Left colon (tissue), 2 donors: ENCODE measurements at places on chromosomes 6 and 20.

DNA sequence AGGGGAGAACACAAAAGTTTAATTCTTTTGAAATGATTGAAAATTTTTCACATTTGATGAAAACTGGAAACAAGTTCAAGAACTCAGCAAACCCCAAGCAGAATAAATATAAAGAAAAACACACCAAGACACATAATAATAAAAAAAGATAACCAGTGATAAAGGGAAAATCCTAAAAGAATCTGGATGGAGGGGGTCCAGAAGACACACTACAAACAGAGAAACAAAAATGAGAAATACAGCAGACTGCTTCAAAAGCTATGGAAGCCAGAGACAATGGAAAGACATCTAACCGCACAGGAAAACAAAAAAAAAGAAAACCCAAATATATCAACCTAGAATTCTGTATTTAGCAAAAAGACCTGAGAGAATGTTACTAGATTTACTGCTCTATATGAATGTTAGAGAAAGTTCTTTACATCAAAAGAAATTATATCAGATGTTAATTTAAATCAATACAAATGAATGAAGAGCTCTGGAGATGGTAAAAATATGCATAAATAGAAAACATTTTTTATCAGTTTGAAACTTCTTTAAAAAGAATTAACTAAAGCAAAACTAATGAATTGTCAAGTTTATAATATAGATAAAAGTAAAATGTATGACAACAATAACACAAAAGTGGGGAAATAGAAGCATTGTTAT, 310.7 kb upstream of the PREP start:
- no peak for DNase-seq

DNA sequence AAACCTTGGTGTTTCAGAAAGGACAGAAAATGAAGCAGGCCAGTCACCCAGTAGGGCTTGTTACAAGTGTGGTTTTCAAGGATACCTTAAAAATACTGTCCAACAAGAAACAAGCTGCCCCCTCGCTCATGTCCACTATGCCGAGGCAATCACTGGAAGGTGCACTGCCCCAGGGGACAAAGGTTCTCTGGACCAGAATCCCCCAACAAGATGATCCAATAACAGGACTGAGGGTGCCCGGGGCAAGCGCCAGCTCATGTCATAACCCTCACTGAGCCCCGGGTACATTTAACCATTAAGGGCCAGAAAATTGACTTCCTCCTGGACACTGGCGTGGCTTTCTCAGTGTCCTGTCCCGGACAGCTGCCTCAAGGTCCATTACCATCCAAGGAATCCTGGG, 6.6 kb upstream of the NT5DC1 start:
- DNase-seq = no peak

DNA sequence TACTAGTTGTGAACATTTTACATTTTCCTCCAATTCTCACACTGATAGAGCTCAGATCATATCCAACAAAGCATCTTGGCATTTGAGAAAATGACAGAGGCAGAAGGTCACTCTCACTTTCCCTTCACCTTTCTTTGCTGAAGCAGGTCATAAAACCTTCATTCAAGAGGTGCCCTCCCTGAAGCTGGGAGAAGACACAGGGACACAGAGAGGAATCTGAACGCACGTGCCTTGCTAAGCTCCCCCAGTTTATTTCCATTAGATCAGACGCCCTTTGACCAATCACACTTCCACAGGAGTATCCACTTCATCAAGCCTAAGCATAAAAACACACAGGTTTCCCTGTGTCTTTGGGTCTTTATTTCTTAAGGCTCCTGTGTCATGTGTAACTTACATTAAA, 9.2 kb upstream of the MBOAT1 start:
- DNase-seq = no peak

DNA sequence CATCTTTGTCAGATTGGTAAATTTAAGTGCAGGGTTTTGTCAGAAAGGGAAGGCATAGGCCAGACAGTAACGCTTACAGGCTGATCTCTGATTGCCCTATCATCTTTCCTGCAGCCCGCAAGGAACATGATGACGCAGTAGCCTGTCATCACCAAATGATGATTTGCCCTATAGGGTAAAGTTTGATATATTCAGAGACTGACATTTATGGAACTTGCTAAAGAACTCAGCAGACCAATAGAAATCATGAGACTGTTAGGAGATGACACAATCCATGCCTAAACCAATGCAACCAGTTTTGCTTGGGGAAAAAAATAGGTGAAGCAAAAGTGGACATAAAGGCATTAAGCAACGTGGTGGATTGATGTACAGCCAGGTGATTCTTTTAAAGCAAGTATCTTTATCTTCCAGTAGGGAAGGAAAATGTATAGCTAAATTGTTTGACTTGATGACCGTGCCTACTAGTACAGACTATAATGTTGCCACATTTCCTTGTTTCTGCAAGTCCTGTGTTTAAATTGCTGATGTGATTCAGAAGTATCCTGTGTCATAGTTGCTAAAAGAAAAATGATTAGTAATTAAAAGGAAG, 2.4 kb downstream of the NUS1 start:
- DNase-seq = no peak

GRCh38 chr6:62623846-62624532, 338.0 kb upstream of the KHDRBS2 start:
- no peak for DNase-seq

- no peak for DNase-seq
Observed at GRCh38 chr6:51559059-51559458, 528.4 kb downstream of the PKHD1 start.

DNA sequence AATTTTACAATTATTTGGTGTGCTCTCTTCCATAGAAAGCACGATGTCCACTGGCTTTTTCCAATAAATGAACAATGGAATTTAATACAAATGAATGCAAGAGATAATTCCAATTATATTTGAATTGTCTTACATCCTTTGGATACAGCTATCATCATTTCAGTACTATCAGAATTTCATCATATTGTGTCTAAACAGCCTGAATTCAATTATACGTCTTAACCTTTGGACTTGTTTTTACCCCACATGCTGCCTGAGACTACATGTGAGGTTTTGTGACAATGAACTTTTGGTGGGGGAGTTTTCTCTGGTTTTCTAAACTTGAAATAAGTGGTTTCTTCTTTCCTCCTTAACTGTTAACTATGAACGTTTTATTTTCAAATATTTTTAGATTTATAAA, 1176.0 kb downstream of the EPHA7 start:
- DNase-seq = no peak

DNA sequence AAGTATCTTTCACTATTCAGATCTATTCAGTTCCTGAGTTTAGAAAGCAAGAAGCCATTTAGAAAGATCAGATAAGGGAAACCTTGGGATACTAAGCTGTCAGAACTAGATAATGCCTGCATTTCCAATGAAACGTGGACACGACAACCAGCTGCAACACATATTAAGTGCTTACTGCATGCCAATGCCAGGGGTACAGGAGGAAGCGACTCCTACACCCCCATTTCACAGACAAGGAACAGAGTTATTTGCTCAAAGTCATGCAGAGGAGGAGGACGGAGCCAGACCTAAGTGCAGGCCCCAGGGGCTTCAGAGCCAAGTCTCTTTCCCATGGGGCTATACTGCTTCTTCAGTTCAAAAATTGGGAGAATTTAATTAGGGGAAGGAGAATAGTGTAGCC, 62.4 kb downstream of the PREX1 start:
- DNase-seq = no peak

DNA sequence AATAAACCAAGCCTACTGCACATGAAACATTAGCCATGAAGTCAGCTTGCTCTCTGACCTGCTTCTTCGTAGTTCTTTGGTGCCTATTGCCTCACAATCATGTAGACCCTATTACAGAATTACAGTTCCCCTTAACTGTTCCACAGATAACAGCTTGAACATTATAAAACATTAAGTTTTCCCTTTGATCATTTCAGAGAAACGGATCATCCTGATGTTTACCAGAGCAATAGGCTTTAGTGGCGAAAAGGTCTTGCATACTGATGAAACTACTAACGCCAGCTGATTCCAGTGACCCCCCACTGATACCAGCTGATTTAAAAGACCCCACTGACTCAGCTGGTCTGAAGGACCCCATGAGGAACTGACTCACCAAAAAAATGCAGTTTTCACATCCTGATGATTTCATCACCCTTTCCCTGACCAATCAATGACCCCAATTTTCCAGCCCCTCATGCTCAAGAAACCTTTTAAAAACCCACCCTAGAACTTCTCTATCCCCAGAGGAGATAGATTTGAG, 39.4 kb upstream of the MLIP start:
- no peak for DNase-seq

DNA sequence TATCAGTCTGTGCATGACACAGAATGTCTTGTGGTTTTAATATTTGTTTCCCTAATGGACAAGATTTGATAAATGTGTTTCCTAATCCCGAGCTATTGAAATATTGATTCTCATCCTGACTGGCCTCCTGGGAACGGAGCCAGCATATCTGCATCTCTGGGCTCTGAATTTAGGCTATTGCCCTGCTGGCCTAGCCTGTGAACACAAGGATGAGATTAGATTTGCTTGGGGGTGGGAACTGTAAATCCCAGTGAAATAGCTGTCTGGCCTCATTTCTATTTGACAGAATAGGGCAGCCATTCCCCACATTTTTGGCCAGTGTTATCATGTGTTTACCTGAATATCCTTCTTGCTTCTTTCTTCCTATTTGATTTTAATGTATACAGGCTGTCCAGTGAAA, 198.4 kb upstream of the SOX4 start:
- no peak for DNase-seq

DNA sequence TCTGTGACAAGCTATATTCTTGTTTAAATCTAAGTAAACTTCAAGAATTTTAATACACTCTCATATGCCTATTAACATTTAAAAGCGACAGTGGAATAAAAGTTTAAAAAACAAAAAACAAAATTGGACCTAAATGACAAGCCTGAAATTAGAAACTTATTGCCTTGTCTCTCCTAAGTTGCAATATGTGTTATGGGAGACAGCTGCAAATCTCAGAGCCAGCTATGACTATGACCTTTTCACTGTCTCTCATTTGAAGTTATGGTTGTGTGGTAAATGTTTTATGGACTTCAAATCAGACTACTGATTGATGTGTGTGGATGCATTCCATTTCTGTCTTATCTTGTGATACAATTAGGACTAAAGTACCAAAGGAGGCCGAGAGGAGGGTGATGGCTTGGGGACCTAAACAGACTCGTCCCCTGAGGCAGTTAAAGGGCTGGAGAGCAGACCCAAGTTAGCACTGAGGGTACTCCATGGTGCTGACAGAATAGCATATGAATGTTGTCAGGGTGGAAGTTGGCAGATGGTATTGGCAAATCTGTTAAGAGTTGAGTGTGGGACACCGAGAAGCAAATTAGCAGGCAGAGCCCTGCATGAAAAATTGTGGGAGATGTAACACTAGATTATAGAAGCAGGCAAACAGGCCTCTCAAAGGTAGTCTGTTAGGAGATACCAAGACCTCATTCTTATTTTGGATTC, 930.1 kb upstream of the MAN1A1 start:
- no peak for DNase-seq

DNA sequence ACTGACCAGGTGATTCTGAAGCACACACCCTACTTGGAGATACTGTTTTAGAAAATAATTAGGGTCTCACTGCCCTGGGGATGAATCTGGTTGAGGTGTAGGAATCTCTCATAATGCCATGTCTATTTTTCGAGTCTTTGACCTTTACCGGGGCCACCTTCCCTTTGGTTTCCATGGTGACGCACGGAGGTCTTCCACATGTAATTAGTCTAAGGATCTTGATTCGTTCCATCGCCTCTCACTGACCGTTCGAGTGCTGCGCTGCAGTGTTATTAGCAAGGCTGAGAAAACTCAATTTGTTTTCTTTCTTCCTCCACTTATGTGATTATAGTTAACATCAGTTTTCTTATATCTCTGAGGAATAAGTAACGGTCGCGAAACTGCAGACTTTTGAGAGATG, 144.3 kb upstream of the SPACA1 start:
- no peak for DNase-seq

DNA sequence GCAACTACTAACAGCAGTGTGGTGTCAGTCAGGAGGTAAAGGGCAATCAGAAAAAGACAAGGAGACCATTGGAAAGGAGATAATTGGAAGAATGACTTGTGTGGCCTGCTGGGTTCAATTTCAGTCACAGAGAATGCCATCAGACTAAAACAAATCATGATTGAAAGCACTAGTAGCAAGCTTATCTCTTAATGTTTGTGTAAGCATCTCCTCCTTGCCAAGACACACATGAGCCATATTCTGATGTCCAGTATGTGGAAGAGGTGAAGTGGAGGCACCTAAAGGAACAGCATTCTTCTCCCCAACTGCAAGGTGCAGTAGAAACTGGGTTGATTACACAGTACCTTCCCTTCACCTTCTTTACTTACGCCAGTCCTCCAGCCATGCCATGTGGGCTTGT, 287.5 kb downstream of the ZFAND3 start:
- no peak for DNase-seq

DNA sequence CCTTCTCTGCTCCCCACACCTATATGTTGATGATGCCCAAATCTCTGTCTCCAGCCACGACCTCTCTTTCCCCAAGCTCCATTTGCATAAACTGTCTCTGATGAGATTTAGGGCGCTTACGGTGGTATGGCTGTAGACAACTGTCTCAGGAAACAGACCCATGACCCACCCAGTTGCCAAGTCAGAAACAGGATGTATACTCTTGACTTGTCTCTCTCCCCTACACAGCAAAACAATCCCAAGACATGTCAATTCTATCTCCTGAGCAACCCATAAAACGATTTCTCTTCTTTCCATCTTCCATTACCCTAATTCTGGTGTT, 13.9 kb downstream of the GNL1 start:
- DNase-seq = no peak

- DNase-seq = no peak
Observed at GRCh38 chr6:131156411-131156810, 21.1 kb downstream of the AKAP7 start.
